ENCODE measurements at places on chromosomes 7 and 10. TPM values are rescaled to one million over a fixed set of nuclear protein-coding genes. Genes with fewer than 3 reads are reported as not detected.
A peak's percentile ranks its signal among the peaks of the same experiment; 100 is the strongest.

DNA sequence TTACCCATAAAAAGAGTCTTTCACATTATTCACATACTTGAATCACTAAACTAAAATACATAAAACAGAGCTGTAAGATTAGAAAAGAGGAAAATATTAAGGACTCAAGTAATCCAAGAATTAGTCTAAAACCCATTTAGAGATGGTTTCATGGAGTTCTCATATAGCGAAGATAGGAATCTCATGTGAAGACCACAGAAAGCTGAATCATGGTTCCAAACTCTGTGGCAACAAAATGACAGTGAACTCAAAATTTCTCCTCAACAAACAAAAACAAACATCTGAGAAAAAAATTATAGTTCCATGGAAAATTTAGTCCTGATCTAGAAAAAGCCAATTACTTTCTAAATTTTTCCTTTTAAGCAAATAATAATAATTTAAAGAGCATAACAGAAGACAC, 34.6 kb downstream of the BAZ1B start:
- DNase-seq, result no peak

- peak; percentile 28 for DNase-seq
Observed at GRCh38 chr7:32206987-32207386, 136.8 kb upstream of the PDE1C start.

DNA sequence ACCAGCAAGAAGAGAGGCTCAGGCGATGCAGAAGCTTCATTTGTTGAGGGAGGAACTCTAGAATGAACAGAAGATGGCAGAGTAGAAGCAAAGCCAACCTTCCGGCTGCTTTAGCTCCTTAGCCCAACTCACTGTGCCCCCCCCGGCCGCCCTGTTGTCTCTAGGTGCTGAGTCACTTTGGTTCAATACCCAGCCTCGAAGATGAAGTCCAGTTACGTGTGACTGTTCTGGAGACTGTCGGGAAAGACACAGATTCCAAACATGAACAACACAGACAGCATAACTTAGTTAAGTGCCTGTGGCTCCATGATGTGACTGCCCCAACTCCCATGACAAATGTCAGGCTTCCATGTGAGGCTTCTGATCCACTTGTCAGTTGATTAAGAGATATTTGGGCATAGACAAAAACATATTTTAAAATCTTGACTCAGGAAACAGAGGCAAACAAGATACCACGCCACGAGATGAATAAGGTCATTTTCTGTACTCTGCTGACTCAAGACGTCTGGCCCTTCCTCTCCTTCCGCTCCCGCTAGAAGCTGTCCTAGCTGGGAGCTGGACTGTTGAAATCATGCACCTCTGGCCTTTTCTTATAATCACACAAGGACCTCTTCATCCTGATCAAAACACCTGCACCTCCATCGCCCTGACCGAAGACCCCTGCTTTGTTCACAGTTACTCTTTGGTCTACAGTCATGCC, 199.3 kb downstream of the FRMD4A start:
- no peak for DNase-seq

The CALCR gene
- 0.06 TPM for polyA plus RNA-seq

GRCh38 chr10:29130190-29130673, 158.6 kb upstream of the LYZL1 start:
- no peak for DNase-seq

GRCh38 chr7:132825932-132826835, 249.9 kb upstream of the PLXNA4 start:
- no peak for DNase-seq

- peak; percentile 93 for DNase-seq
Observed at GRCh38 chr7:94295850-94296249, 98.8 kb upstream of the COL1A2 start.

- no peak for DNase-seq
Observed at GRCh38 chr7:1591396-1591795, 21.6 kb upstream of the PSMG3 start.

The HOXA5 gene
- 9.5 TPM for polyA plus RNA-seq

DNA sequence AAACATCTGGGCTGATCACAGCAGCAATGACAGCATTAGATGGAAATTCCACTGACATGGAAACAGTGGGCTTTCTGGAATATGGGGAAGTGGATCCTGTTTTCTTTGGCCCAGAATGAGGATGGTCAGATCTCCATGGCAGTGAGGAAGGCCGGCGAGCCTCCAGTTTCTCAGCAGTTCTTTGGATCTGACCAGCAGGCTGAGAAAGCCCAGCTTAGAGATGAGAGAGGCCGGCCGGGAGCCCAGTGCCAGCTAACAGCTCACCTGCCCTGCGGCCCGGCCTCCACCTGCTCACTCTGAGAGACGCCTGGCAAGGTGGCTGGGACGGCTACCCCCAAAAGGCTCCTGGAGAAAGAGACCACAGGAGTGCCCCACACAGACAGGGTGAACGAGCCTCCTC, 24.2 kb downstream of the GPER1 start:
- DNase-seq, result no peak

DNA sequence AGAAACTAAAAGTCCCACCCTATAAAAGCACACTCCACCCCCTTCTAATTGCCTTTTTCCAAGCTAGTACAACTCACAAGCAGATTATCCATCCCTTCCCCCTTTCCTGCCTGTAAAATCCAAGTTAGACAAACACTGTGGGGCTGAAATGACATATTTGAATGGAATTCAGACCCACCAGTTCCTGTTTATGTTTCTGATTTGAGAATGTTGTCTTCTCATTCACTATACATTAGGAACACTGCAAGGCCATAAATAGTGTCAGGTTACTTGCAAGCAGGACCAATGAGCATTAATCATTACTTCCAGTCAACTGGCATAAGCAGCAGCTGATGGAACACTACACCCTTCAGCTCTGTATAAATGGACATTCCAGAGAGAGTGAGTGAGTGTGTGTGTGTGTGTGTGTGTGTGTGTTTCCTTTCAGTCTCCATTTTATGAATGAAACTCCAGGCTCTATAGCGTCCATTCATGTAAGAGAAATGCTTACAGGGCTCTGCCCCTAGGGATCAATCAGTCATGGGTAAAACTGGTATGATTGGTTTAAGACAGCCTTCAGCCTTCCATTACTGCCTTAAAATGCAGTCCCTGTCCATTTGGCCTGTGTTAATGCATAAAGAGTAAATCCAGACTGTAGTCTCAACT, 69.3 kb downstream of the ETV1 start:
- peak; percentile 98 for DNase-seq

GRCh38 chr10:112614586-112614985, 167.6 kb downstream of the VTI1A start:
- DNase-seq, result no peak

- peak; percentile 45 for DNase-seq
Observed at GRCh38 chr7:15555381-15555859, 6.4 kb downstream of the AGMO start.

GRCh38 chr7:28330384-28331070, 81.8 kb upstream of the CREB5 start:
- DNase-seq, result no peak

- no peak for DNase-seq
Observed at GRCh38 chr10:25888627-25889026, 45.4 kb upstream of the MYO3A start.

GRCh38 chr7:71485586-71485985, 353.6 kb downstream of the GALNT17 start:
- no peak for DNase-seq

DNA sequence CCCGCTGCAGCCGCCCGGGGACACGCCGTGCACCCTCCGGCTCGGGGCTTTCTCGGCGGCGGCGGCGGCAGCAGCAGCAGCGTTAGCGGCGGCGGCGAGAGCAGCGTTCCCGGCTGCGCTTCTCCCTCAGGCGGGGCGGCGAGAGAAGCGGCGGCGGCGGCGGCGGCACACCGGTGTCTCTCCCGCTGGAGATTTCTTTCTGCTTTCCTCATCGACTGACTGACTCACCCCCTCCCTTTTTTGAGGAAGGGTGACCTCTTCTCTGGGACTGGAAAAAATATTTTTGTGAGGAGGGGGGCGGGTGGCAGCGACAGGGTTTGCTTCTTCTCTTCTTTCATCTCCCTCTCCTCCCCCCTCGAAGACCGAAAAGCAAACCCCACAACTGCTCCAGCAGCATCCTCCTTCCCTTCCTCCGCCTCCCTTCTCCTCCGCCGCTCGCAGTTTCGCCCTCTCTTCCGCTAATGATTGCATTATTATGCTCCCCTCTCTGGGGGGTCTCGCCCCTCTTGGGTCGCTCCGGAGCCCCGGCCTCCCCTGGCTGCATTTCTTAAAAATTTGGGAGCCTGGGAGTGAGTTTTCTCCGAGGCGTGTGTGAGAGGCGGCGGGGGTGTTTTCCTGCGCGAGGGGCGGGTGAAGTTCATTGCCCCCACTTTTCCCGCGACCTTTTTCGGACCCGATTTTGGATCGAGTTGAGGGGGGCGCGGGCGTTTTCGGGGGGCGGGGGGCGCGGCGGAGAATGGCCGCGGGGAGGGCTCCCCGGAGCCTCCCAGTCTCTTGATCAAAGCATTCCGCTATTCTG, 411 bp downstream of the AUTS2 start:
- peak; percentile 78 for DNase-seq

The KLLN gene
- 0.14 TPM for polyA plus RNA-seq

GRCh38 chr10:78890506-78890905, 178.3 kb upstream of the ZMIZ1 start:
- DNase-seq, result no peak

The NUTM2D gene
- polyA plus RNA-seq, result 10.8 TPM

DNA sequence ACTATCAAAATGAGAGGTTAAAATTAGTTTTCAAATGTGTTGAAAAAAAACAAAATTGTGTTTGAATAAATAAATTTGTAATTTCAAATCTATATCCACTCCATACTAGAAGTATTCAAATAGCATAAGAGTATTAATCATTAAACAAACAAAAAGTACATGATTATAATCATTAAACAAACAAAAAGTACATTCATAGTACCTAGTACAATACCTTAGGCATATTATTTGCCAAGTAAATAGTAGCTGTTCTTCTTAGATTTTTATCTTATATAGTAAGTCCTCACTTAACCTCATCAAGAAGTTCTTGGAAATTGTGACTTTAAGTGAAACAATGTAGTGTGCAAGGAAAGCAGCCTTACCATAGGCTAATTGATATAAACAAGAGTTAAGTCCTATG, 349.3 kb upstream of the VWC2 start:
- no peak for DNase-seq

The ADARB2 gene
- 0.22 TPM for polyA plus RNA-seq

The CCL24 gene
- polyA plus RNA-seq, result 1.1 TPM

DNA sequence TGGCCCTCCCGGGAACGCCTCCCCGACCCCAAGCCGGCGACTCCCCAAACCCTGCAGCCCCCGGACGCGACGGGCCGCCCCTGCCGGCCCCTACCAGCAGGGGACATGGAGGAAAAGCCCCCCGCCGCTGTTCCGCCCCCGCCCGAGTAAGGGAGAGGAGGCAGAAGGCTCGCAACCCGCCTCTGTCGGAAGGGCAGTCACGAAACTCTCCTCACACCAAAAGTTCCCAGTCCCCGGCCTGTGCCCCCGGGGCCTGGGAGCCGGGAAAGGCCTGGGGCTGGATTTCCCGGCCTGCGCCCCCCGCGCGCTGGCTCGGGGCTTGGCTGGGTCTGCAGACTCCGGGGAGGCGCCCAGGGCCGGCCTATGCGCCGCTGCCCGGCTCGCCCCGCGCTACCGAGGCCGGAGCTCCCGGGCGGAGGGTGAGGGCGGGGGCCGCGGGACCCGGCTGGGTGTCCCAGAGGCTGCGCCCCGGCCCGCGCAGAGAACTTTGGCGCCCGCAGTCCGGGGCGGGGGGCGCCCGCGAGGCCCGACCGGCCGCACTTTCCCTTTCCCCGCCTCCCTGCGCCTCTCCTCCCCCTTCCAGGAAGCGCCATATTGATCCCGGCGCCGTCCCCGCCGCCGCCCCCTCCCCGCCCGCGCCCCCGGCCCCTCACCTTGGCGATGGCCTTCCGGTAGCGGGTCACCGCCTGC, 728 bp downstream of the PARD3 start:
- DNase-seq, result peak; percentile 67

DNA sequence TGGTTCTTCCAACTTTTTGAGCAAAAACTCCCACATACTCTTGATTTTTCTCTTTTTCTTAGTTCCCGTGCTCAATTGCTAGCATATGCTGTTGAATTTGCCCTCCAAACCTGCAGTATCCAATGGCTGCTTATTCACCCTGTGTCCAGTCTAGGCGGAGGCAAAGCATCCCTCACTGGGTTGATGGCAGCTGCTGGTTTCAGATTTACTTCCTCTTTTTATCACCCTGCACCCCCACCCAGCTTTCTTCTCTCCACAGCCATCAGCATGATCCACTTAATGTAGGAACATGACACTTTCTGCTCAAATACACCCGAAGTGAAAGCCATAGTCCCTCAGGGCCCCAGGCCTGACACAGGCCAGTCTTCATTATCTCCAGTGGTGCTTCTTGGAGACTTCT, 87.6 kb upstream of the ADARB2 start:
- no peak for DNase-seq

- no peak for DNase-seq
Observed at GRCh38 chr7:99953649-99954048, 22.2 kb downstream of the AZGP1 start.

GRCh38 chr10:53477313-53477675, 704.7 kb upstream of the MBL2 start:
- DNase-seq, result no peak

The GIMAP2 gene
- 22.0 TPM for polyA plus RNA-seq
